CD4-positive, alpha-beta T cell treated with Interleukin-15 for 4 hours (primary cell): ENCODE measurements at places on chromosomes 5 and 9.

DNA sequence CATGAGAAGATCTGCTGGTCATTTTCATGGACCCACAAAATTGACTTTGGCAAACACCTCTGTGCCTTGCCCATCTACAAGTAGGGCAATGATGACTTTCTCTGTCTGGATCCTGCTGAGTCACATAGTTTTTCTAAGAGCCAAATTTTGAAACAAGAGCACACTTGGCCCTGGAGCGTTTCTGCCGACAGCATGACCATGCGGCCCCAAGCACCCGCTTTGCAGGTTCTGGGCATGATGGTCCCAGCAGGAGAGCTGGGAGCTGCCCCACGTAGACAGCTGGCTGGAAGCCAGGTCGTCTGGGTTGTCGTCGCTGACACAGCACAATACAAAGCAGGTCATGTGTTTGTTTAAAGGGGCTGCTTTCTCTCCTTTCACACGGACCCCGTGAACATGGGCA is 159.8 kb downstream of the SYK start:
- no peak for DNase-seq

GRCh38 chr5:157357823-157358222 is 91.9 kb downstream of the CYFIP2 start:
- no peak for DNase-seq

GRCh38 chr5:1227667-1228066 is 2.5 kb downstream of the SLC6A18 start:
- no peak for DNase-seq

- no peak for DNase-seq
These were observed 166.2 kb upstream of the MSX2 start for GRCh38 chr5:174558190-174558589.

DNA sequence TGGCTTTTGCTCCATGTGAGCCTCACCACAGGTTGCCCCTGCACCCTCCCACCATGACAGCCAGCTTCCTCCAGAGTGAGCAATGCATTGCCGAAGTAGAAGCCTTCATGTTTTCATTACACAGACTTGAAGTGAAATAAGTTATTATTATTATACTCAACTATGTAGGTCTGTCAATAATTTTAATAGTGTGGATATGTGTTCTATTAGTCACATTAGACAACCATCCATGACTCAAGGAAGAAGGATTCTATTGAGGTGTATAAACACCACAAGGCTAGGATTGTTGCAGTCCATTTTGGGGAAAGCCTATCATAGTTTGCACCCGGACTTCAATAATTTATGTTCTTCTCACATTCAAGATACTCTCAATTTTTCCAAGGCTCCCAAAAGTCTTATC is 369.5 kb downstream of the TAF11L14 start:
- no peak for DNase-seq

- no peak for DNase-seq
These were observed 133.1 kb downstream of the KCNIP1 start for GRCh38 chr5:170636801-170637477.

- DNase-seq, result peak; percentile 12
These were observed 111.0 kb downstream of the CD180 start for GRCh38 chr5:67085616-67086015.

DNA sequence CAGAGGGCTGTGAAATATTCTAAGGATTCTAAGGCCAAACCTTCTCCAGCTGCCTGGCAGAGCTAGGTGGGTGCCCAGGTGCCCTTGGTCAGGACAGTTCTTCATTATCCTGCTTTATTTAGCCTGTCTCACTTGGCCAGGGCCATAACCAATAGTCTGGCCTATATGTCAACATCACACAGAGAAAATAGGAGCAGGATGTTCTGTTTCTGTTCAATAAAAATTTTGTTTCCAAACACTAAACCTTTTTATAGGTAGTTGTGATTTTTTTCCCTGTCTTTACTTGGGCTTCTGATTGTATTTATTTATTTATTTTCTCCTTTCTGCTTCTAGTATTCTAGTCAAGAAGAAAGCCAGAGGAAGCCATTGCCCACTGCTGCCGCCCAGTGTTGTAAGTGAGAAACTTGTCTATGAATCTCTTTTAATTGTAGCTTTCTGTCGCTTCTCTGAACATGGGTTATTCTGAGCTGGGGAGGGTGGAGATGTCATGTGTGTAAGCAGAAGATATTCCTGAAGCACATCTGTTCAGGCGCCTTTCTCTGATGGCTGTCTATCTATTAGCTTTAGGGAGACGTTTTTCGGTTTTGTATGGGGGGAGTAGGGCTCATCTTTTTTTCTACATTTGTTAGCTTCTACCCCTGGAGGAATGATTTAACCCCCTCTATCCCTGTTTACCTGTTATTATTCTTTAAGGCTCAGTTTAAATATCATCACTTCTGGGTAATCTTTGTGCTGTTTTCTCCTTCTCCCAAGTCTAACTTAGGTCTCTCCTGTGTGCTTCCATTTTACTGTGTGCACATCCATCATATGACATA is 97.1 kb downstream of the UNC13B start:
- peak; percentile 23 for DNase-seq

GRCh38 chr9:112174222-112174964 is 704 bp downstream of the SUSD1 start:
- DNase-seq, result peak; percentile 84

- no peak for DNase-seq
These were observed 218.7 kb downstream of the GLIS3 start for GRCh38 chr9:4080921-4081895.
